Stimulated activated CD4-positive, alpha-beta T cell treated with anti-CD3 and anti-CD28 coated beads, TNF-alpha, amount 100 ng/mL, for 48 hours (primary cell): ENCODE measurements at places on chromosomes 1 and 21.
A peak's percentile ranks its signal among the peaks of the same experiment; 100 is the strongest.

DNA sequence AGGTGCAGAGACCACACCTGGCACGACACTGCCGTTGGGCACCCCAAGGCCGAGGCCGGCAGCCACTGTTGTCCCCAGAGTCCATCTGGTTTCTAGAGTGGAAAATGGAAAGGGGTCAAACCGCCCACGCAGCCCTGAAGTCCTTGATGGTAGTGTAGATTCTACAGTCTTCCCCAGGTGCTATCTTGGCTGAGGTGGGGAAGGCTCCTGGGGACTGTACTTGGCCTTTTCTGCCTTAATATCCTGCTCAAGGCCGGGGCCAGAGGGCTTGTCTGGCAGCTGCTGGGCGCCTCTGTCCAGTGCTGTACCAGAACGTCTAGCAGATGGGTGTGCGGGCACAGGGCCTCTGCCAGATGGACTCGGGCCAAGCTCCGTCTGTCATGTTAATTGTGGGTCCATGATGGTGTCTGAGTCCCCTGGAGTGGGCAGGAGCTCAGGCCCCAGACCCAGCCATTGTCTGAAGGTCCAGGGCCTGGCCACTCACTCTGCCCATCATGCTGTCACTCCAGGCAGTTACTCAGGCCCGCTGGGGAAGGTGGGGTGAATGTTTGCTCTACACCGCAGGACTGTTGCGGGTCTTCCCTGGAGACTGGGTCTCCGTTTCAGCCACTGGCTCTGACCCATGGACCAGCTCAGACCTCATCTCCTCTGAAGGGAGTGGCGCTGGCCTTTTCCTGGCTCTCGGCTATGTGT, 161.9 kb upstream of the COL6A1 start:
- no peak for DNase-seq

GRCh38 chr1:147613506-147613905, 56.8 kb downstream of the ACP6 start:
- DNase-seq = no peak

- DNase-seq = no peak
Measured at GRCh38 chr1:46403916-46404315, 9.8 kb downstream of the FAAH start.

- no peak for DNase-seq
Measured at GRCh38 chr1:63893976-63894375, 120.2 kb downstream of the ROR1 start.

GRCh38 chr21:45538381-45539045, 3.7 kb downstream of the SLC19A1 start:
- DNase-seq = no peak

DNA sequence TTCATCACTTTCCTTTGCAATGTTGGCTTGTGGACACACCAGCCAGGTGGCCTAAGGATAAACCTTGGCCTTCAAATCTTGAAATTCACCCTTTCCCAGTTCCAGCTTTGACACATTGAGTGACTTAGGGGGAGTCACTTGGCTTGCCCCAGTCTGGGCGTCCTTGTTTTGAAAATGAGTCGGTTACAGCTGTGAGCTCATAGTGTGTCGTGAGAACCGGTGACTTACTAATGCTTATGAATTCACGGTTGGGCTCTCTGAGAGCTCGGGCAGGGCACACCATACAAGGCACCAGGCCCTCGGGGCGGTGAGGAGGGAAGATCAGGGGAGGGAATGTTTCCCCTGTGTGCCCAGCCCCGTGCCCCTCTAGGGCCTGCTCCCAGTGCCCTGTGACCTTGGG, 126.9 kb upstream of the TMPRSS2 start:
- DNase-seq = no peak

DNA sequence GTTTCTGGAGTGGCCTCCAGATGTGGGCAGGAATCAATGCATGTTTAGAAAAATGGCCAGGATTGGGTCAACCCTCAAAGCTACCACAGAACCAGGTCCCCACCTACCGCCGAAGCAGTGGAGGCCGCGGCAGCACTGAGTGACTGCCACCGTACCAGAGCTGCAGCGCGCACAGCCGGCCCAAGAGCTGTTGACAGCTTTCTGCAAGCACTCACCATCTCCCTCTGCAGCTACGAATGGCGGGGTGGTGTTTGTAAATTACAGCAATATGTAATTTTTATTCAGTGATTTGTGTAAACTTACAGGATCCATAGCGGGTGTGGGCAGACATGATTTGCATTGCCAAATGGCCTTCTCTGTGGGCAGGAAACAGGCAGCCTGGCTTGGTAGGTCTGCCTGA, 96.4 kb downstream of the CAMK2N1 start:
- DNase-seq = no peak

DNA sequence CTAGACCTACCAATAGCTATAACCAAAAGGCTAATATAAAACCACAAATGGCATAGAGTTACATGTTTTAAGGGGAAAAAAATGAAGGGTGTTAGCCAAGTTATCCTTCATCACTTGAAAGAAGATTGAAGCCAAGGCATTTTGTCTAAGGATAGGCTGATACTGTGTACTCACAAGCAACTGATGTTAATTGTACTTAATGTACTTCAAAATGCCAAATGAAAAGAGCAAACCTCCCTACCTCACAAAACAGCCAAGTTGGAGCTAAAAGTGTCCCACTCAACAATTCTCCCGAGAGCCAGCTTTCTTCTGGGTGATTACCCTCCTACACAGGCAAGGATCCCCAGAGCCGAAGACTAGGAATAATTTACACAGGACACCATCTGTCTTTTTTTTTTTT, 4.4 kb upstream of the IGSF3 start:
- no peak for DNase-seq

DNA sequence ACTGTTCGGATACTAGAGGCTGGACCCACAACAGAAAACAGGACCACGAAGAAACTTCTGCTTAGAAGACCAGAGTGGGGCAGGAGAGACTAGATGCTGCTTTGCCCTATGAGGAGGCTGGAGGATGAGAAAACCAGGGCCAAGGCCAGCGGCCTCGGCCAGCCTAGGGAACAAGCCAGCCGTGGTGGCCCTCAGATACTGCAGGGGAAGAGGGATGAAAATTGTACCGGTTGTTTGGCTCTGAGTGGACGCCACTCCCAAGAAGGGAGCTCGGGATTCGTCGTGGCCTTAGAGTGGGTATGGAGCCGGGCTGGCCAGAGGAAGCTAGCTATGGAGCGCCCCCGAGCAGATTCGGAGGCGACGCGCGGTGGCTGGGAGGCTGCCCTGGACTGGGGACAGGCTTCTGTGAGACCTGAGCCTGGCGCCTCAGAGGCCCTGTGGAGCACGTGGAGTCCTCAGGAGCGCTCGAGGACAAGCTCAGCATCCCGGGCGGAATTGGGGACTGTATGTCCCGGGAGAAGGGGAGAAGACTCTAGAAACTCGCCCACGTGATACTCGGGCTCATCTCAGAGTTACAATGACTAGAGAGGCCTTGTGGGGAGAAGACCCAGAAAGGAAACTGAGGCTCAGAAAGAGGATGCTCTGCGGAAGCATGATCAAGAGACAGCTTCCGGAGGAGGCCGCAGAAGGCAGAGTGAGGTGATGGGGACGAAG, 2.8 kb downstream of the PRRX1 start:
- DNase-seq = no peak

- no peak for DNase-seq
Measured at GRCh38 chr1:240719953-240720700, 108.2 kb upstream of the GREM2 start.

DNA sequence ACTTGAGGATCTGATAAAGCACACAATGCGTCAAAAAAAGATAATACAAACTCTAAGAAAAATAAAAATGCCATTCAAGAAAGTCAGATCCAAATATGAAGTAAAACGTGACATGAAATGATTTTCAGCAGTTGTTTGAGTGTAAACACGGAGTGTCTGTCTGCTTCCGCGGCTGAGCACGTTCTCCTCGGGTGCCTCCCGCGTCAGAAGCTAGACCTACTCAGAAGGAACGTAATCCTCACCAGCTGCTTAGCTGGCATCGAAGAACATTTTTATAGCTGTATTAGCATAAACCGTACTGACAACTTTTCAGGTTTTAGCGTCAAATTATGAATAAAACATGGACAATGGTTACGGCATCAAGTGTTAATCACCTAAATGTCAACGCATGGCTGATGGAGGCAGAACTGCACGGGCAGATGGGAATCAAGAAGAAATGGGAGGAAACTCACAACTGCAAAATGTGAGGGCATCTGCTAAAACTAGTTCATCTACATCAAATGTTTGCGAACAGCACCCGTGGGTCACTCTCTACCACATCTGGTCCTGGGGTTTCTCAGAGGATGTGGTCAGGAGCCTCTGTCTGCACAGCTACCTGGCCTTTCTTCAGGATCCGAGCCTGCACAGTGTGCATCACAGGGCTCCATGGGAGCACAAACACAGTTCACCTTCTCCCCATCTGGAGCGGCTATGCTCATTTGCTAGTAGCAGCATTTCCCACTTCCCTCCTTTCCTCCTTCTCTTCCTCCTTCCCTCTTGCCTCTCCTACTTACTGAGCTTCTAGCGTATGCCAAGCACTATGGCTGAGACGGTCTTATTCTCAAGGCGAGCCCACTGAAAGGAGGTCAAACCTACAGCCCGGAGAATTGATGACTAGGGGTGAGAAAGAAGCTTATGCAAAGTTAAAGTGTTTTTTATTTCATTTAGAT, 40.0 kb downstream of the RCAN1 start:
- DNase-seq = no peak

DNA sequence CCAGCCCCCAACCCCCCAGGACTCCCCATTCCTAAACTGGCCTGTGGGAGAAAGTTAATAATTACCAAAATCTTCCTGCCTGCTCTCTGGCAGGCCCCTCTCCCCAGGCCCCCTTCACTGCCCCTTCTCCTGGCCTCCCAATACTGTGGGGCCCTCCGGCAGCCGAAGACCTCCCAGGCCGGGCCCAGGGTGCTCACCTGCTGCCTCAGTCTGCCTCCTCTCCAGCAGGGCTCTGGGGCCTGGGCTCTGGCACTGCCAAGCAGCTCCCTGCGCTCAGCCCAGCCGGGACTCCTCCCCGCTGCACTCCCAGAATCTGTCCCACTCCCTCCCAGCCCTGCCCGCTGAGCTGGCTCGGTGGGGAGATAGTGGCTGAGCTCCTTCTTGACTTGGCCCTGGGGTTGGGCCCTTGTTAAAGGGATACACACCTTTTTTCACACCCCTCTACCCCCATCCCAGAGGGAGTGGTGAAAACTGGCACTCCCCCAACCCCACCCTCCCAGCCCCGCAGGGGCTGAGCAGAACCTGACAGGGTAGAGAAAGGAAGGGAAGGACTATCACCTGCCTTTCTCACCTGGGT, at the start of gene S100A16:
TSS of gene S100A16 (minus strand) at position 383 of the 577 bp plus-strand sequence. CDS start 4,986 bp downstream, outside the sequence.
- no peak for DNase-seq

DNA sequence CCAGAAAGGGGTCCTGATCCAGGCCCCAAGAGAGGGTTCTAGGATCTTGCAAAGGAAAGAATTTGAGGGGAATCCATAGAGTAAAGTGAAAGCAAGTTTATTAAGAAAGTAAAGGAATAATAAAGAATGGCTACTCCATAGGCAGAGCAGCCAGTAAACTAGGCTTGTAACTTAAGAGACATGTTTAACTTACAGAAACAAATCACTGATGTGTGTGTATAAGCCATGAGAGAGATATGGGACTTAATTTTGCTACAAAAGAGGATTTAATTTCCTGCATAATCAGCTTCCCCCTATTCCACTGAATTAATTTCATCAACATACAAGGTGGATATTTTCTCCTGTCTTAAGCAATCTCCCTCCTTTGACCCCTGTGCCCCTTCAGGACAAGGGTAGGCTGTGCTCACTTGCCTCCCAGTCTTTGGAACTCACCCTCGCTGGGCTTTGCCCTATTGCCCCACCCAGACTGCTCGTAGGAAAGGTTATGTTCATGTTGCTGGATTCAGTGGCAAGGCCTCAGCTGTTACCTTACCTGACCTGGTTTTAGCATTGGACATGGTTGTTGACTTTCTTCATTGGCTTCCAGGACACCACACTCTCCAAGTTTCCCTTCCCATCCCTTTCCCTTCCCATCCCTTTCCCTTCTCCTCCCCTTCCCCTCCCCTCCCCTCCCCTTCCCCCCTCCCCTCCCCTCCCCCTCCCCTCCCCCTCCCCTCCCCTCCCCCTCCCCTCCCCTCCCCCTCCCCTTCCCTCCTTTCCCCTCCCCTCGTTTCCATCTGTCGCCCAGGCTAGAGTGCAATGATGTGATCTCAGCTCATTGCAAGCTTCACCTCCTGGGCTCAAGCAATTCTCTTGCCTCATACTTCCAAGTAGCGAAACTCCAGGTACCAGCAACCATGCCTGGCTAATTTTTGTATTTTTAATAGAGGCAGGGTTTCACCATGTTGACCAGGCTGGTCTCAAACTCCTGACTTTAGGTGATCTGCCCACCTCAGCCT, 44.6 kb downstream of the TBCE start:
- no peak for DNase-seq

DNA sequence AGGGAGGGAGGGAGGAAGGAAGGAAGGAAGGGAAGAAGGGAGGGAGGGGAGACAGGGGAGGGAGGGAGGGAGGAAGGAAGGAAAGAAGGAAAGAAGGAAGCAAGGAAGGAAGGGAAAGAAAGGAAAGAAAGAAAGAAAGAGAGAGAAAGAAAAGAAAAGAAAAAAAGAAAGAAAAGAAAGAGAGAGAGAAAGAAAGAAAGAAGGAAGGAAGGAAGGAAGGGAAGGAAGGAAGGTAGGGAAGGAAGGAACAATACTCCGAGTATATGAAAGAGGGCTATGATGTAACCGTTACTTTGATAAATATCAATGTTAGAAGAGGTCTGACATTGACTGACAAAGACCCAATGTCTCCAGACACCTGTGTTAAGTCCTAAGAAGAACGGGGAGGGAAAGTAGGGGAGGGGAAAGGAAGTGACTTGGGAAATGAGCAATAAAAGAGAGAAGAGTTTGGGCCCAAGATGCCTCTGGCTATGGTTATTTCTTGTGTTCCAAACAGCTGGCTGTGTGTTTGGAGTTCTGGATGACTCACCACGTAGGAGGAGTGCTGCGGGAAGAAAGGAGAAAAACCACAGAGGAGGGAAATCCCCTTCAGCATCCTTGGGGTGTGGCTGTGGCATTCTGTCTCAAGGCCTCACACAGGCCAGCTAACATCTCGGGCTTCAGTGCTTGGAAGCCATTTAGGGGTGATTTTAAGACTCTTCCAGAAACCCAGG, 37.0 kb upstream of the RXRG start:
- peak; percentile 2 for DNase-seq

DNA sequence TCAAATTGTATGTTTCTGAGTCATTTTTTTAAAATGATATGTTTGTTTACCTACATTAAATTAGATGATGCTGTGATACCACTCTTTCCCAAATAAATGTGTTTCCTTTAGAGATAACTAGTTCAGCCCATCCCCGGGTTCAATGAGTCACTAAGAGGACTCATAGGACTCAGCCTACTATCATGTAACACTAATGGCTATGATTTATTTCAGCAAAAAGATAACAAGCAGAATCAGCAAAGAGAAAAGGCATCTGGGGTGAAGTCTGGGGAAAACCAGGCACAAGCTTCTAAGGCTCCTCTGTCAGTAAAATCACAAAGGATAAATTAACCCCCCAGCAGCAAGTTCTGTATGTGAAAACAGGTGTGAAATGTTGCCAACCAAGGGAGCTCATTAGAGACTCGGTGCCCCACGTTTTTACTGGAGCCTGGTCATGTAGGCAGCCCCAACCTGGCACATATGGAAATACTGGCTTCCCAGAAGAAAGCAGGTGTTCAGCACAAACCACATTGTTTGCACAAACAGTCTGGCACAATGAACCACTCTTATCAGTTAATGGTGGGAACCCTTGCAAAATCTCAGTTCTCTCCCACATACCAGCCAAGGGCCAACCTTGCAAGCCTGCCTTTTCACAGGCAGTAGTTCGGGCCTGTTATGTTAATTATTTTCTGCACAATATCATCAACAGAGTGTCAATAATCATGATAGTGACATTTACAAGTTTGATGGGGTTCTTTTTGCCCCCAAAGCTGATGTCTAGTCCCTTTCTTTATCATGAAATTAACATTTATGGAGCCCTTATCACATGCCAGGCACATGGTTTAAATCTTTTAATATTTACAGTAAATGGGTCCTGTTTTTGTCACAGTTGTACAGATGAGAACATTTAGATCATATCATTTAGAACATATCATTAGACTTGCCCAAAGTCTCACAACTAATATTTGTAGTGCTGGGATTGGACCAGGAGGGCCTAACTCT, 23.1 kb upstream of the CNN3 start:
- no peak for DNase-seq
